Hematopoietic multipotent progenitor cell (in vitro differentiated cells): ENCODE measurements at places on chromosomes 5 and 9. TPM values are rescaled to one million over a fixed set of nuclear protein-coding genes. Genes with fewer than 3 reads are reported as not detected.

Gene CAMK2A
- total RNA-seq = under 0.01 TPM

Gene PHF24
- under 0.01 TPM for total RNA-seq

Gene TNIP1
- total RNA-seq = 123 TPM

Gene TSLP
- total RNA-seq = under 0.01 TPM

Gene GABBR2
- not detected for total RNA-seq

Gene UCK1
- 22.4 TPM for total RNA-seq

Gene SOWAHA
- not detected for total RNA-seq

Gene PDE6A
- total RNA-seq = under 0.01 TPM

Gene SPATA31C1
- total RNA-seq = under 0.01 TPM

Gene BTNL8
- under 0.01 TPM for total RNA-seq

Gene LIFR
- under 0.01 TPM for total RNA-seq

Gene BSPRY
- total RNA-seq = 55.7 TPM

- DNase-seq = peak; percentile 92
Observed at GRCh38 chr9:34675048-34675714, 12.7 kb upstream of the CCL27 start.

GRCh38 chr5:128395073-128395472 is 143.0 kb downstream of the FBN2 start:
- DNase-seq = no peak

DNA sequence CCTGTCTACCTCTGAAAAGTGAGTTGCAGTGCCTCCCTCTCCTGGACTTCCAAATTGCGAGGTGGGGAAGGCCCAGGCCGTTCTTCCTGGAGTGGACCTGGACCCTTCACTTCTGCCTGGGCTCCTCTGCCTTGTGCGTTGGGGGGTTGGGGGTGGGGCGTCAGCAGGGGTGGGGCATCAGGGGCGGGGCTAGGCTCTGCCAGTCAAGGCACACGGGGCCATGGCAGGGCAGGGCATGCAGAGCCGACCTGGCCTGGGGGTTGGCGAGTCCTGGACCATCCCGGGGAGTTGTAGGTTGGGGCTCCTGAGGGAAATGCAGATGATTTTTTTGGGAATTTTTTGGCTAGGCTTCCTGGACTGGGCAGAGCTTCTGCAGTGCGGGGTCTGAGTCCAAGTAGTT is 87.1 kb downstream of the EHMT1 start:
- no peak for DNase-seq

DNA sequence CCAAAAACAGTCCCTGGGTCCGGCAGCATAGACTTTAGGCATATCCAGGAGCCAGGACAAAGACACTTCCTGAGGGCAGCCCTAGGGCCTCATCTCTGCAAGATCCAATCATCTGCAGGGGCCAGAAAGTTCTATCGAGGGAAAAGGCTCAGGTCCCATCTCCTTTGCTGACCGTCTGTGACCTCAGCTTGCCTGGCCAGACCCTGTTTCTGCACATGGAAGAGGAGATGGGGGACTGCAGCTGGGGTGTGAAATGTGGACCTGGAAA is 51.0 kb upstream of the FCN1 start:
- no peak for DNase-seq

- no peak for DNase-seq
Observed at GRCh38 chr5:14417792-14418765, 163.5 kb upstream of the OTULINL start.

- no peak for DNase-seq
Observed at GRCh38 chr5:127680595-127680994, 22.6 kb upstream of the CCDC192 start.

- DNase-seq = no peak
Observed at GRCh38 chr5:9898319-9898718, 268.2 kb upstream of the TAS2R1 start.

DNA sequence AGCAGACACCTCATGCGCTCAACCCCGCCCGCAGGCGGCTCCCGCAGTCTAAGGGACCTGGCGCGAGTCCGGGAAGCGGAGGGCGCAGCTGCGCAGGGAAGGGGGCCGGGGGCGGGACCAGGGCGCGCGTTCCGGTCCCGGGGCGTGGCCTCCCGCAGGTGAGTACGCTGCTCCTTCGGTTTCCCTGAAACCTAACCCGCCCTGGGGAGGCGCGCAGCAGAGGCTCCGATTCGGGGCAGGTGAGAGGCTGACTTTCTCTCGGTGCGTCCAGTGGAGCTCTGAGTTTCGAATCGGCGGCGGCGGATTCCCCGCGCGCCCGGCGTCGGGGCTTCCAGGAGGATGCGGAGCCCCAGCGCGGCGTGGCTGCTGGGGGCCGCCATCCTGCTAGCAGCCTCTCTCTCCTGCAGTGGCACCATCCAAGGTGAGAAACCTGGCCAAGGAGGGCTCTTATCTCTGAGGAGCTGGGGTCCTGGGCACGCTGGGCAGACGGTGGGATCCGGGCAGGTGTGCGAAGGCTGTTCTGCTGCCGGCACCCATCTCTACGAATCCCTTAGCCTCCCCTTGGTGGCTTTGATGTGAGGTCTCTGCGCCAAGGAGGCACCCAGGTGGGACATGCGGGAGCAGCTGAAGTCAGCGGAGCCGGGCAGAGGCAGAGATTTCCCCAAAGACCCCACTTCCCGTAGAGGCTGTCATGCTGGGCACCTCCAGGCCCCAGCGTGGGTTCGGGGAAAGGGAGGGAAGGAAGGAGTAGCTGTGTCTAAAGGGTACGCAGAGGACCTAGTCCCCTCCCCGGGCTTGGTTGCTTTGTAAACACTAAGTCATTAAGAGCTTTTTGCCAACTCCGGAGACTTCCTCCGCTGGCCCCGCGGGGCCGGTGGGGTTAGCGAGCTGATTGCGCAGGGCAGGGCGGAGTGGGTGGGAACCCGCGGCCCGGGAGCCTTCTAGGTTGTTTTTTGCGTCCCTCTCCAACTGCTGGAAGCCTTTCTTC is at the start of gene F2RL1:
F2RL1 (plus strand) TSS at position 187 of the 988 bp plus-strand sequence; CDS start at position 340, 153 bp downstream.
- DNase-seq = no peak

GRCh38 chr5:39547553-39548154 is 122.9 kb upstream of the DAB2 start:
- DNase-seq = peak; percentile 71

- no peak for DNase-seq
Observed at GRCh38 chr5:87051502-87052113, 216.1 kb upstream of the RASA1 start.

GRCh38 chr9:112112941-112113681 is 62.0 kb downstream of the SUSD1 start:
- DNase-seq = no peak

- no peak for DNase-seq
Observed at GRCh38 chr9:131518553-131518952, 12.5 kb downstream of the UCK1 start.

DNA sequence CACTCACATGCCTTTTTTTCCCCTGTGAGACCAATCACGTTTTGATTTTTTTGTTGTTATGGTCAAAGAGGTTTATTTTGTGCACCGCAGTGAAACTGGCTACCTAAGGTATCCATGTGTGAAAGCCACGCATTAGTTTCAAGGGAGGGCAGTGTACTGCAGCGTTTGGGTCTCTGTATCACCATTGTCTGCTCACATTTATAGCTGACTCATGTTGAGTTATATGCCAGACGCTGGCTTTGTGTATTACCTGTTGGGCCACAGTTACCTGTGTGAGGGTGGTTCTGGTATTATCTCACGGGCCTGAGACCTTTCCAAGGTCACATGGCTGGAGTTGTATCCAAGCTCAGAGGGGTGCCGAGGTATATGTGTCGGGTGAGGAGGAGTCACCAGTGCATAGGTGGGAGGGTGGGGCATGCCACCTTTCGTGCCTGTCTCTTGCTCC is 75.8 kb downstream of the ARHGAP26 start:
- no peak for DNase-seq

- DNase-seq = no peak
Observed at GRCh38 chr5:124021776-124022175, 509.8 kb downstream of the CSNK1G3 start.

- no peak for DNase-seq
Observed at GRCh38 chr5:136501133-136501532, 135.8 kb upstream of the TRPC7 start.

DNA sequence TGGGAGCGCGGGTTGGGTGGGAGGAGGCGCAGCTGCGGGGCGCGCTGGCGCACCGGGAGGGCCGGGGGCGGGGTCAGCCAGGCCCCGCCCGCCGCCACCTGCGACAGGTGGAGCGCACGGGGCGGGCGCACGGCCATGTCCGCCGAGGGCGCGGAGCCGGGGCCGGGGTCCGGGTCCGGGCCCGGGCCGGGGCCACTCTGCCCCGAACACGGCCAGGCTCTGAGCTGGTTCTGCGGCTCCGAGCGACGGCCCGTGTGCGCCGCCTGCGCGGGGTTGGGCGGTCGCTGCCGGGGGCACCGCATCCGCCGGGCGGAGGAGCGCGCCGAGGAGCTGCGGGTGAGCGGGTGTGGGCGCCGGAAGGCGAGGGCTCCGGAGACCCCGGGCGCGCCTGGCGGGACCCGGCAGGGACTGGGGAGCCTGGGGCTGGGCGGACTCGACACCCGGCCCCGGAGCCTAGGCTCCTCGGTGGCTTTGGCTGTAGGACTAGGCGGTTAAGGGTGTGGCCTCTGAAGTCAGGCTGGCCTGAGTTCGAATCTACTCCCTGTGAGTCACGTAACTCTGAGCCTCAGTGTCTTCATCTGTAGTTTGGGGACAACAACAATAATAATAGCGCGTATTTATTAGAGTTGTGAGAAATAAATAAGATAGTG is at the start of gene BSPRY:
BSPRY (plus strand) TSS at position 97 of the 650 bp plus-strand sequence; CDS start at position 136, 39 bp downstream.
- DNase-seq = no peak

- no peak for DNase-seq
Observed at GRCh38 chr5:63524281-63524680, 438.0 kb downstream of the HTR1A start.

GRCh38 chr5:134437847-134438581 is 26.3 kb upstream of the CDKN2AIPNL start:
- DNase-seq = no peak

DNA sequence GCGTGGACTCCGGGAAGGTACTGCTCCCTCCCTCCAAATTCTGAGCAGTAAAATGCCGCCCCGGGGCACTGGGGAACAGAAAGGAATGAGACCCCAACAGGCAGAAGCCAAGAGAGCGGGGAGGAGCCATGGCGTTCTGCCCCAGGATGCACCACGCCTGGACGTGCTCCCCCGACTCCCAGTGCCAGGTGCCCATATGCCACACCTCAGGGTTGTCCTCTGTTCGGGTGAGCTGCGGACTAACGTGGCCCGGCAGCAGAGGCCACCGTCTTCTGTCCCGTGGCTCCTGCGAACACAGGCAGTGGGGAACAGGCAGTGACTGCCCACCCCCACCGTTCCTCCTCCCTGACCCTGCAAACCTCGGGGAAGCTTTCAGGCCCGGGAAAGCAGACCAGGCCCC is 4.8 kb downstream of the SURF6 start:
- DNase-seq = no peak

DNA sequence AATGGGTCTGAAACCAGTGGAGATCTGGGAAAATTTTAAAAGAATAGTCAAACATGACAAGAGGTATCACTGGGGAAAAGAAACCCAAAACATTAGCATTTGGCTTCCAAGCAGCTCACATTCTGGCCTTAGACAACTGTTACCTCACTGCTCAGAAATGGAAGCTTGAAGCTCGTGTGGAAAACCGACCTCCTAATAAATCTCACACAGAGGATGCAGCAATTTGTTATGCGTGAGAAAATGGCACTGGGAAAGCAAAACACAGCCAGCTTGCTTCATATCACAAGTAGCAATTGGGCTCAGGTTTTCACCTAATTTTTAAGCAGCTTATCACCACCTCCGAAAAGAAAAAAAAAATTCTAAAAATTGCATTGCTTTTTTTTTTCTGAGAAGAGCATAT is 103.3 kb upstream of the TAS2R1 start:
- DNase-seq = no peak

GRCh38 chr9:13143281-13143680 is 136.2 kb downstream of the MPDZ start:
- DNase-seq = no peak
